ENCODE measurements at places on chromosomes 7 and 10.

DNA sequence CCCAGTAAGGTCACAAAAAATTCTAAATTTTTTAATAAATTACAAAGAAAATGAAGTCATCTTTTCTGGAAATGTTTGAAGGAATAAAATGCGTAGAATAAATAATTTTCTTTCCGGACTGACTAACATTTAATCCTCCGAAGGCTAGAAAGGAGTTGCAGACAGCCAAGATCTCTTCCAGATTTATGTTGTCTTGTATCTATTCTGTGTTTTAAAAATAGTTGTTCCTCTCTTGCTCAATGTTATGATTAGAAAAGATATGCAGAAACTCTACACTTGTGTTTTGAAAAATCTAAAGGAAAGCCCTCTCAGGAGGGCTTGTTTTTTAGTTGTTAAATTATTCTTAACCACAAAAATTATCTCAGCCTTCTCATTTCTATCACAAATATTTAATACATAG is 70.7 kb downstream of the MACC1 start:
- no peak for DNase-seq

DNA sequence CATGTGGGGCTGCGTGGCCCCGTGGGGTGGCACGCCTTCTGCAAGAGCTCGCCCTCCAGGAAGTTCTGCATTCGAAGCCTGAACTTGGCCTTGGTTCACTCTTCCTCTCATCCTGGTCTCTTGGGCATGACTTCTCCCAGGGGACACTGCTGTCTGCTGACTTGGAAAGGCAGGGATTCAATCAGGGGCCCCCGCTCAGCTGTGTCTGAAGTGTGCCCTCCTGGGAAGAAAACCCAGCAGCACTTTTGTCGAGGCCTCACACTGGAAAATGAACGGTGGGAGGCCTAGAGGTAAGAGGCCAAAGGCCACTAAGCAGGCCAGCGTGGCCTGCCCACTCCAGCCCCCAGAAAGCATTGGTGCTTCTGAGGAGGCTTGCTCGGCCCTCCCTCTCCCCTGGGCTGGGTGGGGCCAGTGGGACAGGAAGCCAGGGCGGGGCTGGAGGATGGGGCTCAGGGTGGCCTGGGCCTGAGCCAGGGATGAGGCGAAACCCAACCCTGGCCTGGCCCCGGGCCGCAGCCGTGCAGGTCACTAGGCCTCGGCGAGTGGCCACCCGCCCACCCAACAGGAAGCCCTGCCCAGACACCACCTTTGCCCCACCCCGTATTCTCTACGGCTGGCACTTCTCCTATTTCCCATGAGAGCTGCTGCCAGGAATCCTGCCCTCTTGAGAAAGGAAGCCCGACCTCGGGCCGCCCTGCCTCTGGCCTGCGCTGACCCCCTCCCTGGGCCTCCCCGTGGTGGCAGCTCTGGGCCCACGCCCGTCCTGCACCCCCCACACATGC is 81.1 kb downstream of the ZMIZ1 start:
- DNase-seq, result no peak

DNA sequence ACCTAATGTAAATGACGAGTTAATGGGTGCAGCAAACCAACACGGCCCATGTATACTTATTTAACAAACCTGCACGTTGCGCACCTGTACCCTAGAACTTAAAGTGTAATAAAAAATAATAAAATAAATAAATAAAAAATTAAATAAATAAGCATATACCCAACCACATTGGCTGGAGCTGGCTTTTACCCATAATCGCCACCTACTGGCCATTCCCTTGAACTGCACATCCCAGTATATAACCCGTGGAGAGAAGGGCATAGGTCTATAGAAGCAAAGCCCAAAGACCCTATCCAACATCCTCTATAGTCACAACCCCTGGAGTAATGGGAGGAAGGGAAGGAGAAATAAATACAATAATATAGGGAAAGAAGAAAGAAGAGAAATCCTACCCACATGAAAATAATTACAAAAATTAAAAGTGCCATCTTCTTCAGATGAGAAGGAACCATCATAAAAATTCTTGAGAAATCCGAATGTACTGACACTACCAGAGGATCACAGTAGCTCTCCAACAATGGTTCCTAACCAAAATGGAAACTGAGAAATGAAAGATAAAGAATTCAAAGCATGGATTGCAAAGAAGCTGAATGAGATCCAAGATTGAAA is 65.6 kb downstream of the TWIST1 start:
- no peak for DNase-seq

GRCh38 chr7:100003711-100004661 is 11.4 kb upstream of the ZKSCAN1 start:
- DNase-seq, result peak; percentile 95

DNA sequence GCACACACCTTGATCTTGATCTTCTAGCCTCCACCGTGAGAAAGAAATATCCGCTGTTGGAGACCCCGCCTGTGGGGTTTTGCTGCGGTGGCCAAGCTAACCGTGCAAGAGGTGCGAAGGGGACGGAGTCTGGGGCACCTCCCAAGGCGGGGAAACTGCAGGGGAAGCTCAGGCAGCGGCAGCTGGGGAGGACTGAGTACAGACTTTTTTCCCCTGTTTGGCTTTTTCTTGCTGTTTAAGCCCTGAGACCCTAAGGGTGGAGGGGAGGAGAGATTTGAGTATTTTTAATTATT is 108.0 kb downstream of the DNAJB6 start:
- DNase-seq, result no peak

- no peak for DNase-seq
These were observed 42.7 kb upstream of the TMEM196 start for GRCh38 chr7:19816128-19816527.

DNA sequence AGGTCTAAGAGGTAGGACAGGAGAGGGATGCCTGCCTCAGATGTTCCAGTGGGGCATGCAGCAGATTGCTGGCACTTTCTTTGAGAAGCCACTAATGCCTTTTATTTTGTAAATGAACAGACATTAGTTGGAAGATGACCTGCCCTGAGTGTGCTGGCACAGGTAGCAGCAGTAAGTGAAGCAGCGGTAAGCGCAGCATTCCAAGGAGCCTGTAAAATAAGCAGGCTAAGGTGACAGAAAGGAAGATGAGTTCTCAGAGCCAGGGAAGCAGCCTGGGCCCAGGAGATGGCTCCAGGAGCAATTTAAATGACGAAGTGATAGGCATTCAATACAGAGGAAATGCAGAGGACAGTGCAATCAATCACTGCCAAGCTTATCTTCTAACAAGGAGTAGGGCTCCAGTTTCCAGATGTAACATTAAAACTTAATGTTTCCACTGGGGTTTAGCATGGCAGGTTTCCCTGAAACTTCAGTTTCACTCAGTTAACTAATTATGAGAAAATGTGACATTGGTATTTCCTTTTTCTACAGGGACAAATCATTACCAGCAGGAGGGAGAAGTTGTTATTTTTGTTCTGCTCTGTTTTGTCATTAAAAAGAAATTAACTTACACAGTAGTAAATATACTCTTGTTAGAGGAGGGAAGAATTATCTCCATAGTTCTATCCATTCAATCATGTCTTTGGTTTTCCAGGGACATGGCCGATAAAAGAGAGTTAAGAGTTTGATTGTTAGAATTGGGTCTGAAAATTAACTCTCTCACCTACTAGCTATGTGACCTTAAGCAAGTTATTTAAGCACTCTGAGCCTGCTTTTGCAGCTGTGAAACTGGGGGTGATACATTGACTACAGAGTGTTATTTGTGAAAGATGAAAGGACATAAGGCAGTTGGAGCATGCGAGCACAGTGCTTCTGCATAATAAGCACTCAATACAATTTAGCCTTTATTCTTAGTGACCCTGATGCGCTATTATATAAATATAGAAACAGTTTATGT is 96.6 kb upstream of the PTN start:
- DNase-seq, result no peak

DNA sequence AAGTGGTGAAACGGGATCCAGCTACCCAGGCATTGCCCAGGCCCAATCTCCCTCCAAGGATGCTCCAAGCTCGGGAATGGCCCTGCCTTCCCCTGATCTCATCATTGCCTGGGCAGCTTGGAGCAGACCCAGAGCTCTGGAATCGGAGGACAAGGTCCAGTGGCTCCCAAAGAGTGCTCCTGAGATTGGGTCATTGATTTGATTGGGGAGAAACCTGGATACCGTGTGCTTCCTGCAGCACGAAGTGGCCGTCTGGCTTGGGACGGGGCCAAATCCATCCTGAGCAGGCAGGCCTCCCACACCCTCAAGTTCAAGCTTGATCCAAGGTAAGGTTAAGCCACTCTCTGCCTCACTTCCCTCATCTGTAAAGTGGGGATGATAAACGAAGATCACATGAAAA is 69.9 kb downstream of the OAT start:
- DNase-seq, result no peak

GRCh38 chr10:118445535-118445934 is 103.4 kb upstream of the FAM204A start:
- no peak for DNase-seq

GRCh38 chr7:96224685-96225084 is 97.2 kb downstream of the SLC25A13 start:
- no peak for DNase-seq

- DNase-seq, result no peak
These were observed 44.6 kb downstream of the UBE2H start for GRCh38 chr7:129908181-129908580.

DNA sequence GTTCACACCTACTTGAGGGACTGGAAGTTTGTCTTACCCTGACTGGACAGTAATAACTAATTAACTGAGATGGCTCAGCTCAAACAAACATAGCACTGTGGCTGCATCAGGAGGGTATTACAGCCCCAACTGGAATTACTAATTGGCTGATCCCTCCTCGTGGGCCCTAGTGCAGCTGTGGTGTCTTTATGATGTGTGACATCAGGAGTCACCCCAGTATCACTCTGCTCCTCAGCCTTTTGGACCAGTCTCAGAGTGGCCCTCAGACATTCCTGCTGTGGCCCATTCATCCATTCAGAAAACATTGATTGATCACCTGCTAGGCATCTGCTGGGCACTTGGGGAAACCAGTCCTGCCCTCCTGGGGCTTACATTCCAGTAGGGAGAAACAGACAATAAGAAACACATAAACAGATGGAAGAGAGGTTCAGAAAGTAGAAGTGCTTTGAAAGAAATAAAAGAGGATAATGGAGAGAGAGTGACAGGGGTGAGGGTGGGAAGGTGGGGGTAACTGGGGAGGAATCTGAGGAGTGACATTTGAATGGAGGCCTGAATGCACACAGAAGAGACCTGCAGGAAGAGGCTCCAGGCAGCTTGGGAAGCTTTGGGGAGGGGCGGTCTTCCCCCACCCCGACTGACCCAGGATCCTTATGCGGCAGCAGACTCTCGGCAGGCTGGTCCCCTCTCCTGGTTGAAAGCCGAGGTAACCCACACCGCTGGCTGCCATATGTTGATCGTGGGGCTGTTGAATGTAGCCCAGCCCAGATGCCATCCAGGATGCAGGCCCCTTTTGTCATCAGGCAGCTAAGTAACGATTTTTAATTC is 113.1 kb downstream of the C10orf105 start:
- DNase-seq, result no peak

- DNase-seq, result no peak
These were observed 478.6 kb downstream of the GRID1 start for GRCh38 chr10:85888004-85888403.

DNA sequence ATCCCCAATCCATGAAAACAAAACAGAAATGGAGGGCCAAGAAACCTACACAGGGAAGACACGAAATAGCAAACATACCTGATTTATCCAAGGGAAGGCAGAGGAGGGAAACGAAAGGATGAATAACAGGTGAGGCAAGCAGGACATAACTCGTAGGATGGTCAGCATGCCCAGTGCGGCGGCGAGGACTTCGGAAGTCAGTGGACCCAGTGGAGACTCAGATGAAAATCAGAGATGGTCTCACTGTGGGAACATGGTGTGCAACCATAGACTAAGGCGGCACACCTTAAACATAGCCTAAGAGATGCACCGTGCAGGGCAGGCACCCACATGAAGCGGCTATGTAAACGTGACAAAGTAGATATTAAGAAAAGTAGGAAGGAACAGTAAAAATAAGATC is 157.5 kb downstream of the MGMT start:
- DNase-seq, result no peak

DNA sequence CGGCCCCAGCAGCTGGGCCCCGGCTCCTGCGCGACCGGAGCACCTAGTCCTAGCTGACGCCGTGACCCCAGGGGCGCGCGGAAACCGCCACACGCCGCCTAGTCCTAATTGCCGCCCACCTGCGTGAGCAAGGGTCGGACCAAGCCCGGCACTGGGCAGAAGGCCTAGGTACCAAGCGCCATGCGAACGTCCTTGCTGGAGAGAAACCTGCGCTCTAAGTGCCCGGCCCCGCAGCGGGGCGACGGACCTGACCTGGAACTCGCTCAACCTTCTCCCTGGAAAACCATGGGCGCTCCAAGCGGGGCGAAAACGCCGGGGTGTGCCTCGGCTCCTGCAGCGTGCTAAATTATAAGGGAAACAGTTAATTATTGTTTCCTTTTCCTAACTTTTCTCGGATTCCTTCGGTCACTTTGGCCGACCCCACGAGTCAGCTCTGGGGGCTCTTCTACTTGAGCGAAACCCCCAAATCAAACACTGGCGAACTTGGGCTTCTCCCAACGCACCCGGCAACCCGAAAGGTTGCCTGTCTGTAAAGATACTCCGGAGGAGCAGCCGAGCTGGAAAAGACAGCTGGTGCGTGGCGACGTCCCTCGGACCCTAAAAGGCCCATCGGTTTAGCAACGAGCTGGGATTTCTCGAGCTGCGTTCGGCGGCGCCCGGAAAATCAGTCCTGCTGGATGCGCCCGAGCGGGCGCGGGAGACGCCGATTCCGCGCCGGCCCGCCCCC is 5.3 kb upstream of the EBF3 start:
- DNase-seq, result no peak

DNA sequence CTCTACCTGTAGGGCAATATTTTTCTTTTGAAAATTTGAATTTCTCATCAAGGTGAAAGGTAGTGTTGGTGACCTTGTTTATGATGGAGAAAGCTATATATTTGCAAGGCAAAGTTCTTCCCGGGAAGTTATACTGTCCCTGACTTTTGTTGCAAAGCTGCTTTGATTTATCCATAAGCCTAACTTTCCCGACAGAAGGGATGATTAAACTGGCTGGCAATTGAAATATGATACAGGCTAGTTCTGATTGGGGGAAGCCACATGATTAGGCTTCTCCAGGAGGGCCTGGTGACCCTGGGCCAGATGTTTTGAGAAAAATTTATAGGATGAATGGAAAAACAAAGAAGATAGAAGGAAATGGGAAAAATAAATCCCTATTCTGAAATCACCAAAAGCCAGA is 215.5 kb downstream of the ACTR3B start:
- no peak for DNase-seq

- DNase-seq, result no peak
These were observed 83.2 kb downstream of the USP6NL start for GRCh38 chr10:11528286-11528685.

Data from NCI-H774 (cell line).